Mammary microvascular endothelial cell (primary cell): ENCODE measurements at places on chromosomes 3 and 15. TPM values are rescaled to one million over a fixed set of nuclear protein-coding genes. Genes with fewer than 3 reads are reported as not detected.

Gene SPSB4
- not detected in 2 replicates for total RNA-seq

Gene CASR
- not detected in 2 replicates for total RNA-seq

Gene PLA2G4E
- total RNA-seq: not detected in 2 replicates

Gene SLC7A14
- total RNA-seq: 0.25 and 0.47 TPM in 2 replicates

Gene SNRPN
- 49.3 and 50.2 TPM in 2 replicates for total RNA-seq

Gene NEK4
- 12.1 and 15.1 TPM in 2 replicates for total RNA-seq

Gene CPLX3
- total RNA-seq: not detected in 2 replicates
